B cell (primary cell): ENCODE measurements at places on chromosomes 3 and 15.

GRCh38 chr15:83585601-83586335 is 68.2 kb upstream of the ADAMTSL3 start:
- DNase-seq = no peak

- DNase-seq = no peak
These were observed 8.4 kb downstream of the KBTBD8 start for GRCh38 chr3:67006460-67006859.

GRCh38 chr3:46619845-46620778 is 7.8 kb downstream of the FAM240A start:
- no peak for DNase-seq

DNA sequence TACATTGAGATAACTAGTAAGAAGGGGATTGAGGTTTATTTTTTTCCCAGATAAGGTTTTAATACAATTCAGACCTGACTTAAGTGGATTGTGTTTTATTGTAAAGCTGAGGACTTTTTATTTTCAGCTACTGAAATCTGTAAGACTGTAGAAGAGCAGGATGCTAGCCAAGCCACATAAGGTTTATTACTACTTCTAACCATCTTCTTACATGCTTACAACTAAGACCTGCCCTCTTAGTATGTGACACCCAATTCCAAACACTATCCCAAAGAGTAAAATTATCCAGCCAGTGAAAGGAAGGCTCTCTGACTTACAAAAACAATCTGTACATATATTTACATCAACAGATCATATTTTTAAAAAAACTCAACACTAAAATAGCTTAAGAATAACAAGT is 564.5 kb upstream of the NAALADL2 start:
- no peak for DNase-seq

GRCh38 chr3:142445816-142446254 is 2.0 kb downstream of the XRN1 start:
- DNase-seq = peak; percentile 29

DNA sequence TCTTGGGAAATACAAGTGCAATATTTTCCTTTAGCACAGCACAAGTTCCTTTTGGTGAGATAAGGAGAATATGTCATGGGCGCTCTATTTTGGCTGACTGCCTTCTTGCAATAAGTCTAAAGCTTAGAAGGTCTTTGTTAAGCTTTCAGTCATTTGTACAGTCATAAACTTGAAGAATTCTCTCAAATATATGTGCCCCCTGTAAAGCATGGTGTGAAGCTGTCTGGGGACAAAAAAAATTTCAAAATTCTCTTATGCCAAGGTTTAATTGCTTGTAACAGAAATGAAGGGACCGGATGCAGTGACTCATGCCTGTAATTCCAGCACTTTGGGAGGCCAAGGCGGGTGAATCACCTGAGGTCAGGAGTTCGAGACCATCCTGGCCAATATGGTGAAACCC is 21.7 kb upstream of the ARID3B start:
- DNase-seq = no peak

- DNase-seq = no peak
These were observed 36.9 kb upstream of the HERC1 start for GRCh38 chr15:63870487-63871209.

- DNase-seq = no peak
These were observed 148.2 kb downstream of the FMN1 start for GRCh38 chr15:33046329-33046728.

- peak; percentile 47 for DNase-seq
These were observed 131.0 kb downstream of the RPLP1 start for GRCh38 chr15:69583626-69584025.

DNA sequence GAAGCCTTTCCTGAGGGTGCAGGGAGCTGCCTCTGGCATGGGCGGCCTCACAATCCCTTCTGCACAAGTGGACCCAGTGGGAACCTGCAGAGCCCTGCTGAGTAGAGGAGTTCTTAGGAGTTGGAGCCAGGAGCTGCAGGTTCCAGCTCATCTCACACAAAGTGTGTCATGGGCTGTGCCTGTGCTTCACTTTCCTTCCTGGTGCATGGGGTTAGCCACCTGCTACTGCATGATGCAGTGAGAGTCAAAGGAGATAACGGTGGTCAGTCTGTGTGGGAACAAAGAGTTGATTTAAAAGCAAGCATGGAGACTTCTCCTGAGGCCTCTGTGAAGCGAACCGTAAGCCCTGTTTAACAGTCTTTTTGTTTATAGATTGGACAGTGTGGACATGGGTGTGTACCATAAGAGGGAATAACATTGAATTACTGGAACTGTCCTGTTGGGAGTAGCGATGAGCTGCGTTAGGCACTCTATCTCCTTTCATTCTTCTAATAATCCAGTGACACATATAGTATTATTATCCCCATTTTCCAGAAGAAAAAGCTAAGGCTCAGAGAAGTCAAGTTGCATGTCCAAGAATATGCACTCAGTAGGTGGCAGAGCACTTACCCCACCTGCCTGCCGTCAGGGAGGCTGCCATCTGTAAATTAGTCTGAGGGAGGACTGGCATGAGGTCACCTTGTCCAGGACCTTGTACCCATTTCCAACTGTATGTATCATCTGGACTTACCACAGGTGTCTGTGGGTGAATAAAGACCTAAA is 68.7 kb upstream of the PRR23C start:
- no peak for DNase-seq

DNA sequence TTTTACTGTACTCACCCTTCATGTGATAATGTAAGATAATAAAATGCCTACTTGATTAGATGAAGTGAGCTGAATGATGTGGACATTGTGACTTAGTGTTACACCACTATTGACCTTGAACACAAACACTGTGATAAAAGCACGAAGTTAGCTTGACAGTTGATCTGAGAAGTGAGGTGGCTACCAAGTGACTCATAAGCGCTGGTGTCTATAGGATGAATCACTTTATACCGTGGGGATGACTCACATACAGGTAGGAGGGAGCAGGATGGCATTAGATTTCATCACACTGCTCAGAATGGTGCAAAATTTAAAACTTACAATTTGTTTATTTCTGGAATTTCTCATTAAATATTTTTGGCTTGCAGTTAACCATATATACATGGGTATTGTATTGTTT is 174.7 kb upstream of the CNTN3 start:
- no peak for DNase-seq

- no peak for DNase-seq
These were observed 307.1 kb upstream of the SEMA6D start for GRCh38 chr15:47410247-47410646.

- no peak for DNase-seq
These were observed 6.2 kb downstream of the MGA start for GRCh38 chr15:41666353-41666920.

DNA sequence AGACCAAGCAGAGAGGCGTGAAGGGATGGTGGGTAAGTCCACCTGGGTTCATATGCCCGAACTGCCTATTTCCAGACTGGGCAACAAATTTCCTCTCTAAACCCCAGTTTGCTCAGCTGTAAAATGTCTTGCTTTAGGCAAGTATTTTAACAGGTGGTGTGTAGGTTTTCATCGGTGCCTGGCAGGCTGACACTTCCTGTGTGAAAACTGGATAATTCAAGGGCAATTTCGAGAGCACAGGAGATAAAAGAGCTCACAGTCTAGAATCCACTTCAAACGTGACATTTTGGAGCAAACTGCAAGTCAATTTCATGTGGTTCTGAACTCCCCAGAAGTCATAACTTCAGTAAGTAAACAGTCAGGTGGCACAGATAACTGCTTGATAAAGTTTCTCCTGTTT is 112.2 kb downstream of the OXNAD1 start:
- peak; percentile 65 for DNase-seq

DNA sequence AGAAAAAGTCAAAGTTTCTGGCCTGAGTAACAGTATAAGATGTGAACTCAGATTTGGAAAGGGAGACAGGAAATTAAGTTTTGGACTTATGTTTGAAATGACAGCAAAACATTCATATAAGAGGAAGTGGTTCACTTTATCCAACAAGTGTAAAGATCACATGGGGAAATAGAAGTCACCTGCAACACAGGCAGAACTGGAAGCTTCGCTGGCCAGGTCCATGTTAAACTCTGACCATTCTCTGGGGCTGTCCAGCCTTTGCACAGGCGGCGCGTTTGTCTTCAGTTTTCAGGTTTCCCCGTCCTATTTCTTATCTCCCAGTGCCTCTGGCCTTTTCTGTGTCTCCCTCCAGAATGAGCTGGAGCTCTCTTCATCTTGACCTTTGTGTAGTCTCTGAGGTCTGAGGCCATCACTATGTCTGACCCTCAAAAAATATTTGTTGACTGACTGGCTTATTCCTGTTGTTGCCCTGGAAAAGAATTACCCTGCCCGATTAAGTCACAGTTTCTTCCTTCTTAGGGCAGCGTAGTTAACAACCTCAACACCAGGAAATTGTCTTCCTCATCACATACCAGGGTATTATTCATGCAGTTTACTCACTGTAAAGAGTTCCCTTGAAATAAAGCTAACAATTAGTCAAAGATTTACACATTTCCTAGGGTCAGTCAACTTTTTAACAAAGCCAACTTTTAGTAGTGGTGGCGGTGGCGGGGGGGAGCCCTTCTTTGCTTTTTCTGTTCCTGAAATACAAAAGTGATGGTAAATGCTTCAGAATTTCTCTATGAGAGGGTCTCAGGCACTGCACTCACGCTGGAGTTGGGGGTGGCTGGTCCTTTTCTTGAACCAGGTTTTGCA is 959 bp upstream of the RASA2 start:
- DNase-seq = peak; percentile 58

DNA sequence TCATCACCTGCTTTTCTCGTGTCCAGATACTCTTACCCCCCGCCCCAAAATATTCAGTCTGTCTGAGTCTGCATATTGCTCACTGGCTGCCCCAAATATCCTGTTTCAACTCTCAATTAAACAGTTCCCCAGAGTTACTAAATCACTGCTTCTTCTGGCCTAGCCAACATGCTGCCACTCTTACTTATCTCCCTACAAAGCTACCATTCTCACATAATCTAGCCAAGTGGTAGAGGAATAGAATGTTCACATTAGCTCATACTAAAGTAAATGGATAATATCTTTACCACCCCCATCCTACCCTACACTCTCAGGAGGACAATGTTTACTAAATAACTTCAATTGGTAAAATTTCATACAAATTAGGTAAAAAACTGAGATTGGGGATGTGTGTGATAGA is 77.8 kb downstream of the NR1I2 start:
- DNase-seq = no peak

DNA sequence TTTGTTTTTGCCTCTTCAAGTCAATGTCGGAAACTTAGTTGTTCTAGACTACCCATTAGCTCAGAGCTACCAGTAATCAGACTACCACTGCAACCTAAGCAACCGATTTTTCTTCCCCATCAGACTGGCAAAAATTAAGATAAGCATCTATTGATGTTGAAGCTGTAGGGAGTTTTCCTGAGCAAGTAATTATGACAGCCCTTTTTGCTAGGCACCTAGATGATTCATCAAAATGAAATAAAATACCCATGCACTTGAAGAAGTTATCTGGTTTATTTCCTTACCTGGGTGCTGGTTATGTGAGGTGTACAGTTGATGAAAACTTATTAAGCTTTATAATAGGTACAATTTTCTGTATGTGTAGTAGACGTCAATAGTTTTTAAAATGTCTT is 554 bp upstream of the COMMD4 start:
- DNase-seq = no peak

DNA sequence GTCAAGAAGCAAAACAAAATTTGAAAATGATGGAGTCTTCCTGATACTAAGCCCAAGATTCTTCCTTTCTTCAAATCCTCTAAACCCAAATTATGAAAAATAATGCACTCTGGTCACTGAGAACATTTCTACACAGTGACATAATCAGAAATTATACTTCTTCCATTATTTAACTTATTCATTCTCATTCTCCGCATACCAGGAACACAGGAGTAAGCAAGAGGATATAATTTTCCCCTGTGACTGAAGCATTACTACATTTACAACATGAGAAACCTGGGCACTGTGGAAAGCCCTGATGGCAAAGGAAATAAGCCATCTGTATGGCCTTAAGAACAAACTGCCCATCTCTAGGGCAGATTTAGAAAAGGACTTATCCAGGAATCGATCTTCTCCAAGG is 47.0 kb downstream of the EXD1 start:
- DNase-seq = no peak

DNA sequence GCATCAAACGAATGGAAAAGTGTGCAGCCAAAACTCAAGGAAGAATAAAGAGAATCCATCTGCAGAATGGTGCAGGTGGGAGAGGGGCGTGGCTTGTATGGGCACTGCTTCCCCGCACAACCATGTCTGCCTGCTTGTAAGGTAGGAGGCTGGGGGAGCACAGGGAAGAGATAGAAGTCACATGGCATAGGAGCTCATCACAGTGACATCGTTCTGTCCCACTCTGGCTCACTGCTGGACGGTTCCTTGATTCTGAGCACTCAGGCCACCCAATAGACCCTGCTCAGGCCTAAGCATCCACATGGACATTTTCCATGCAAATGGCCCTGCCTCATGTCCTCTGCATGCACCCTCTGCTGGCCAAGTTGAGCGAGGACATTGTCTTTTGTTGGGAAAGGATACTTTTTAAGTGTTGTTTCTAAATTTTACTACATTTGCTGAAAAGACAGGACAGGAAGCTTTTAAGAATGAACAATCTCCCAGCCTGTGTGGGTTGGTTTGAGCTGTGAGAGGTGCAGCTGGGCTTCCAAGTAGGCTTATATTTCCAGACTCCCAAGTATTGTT is 3.1 kb downstream of the MYLK start:
- no peak for DNase-seq

DNA sequence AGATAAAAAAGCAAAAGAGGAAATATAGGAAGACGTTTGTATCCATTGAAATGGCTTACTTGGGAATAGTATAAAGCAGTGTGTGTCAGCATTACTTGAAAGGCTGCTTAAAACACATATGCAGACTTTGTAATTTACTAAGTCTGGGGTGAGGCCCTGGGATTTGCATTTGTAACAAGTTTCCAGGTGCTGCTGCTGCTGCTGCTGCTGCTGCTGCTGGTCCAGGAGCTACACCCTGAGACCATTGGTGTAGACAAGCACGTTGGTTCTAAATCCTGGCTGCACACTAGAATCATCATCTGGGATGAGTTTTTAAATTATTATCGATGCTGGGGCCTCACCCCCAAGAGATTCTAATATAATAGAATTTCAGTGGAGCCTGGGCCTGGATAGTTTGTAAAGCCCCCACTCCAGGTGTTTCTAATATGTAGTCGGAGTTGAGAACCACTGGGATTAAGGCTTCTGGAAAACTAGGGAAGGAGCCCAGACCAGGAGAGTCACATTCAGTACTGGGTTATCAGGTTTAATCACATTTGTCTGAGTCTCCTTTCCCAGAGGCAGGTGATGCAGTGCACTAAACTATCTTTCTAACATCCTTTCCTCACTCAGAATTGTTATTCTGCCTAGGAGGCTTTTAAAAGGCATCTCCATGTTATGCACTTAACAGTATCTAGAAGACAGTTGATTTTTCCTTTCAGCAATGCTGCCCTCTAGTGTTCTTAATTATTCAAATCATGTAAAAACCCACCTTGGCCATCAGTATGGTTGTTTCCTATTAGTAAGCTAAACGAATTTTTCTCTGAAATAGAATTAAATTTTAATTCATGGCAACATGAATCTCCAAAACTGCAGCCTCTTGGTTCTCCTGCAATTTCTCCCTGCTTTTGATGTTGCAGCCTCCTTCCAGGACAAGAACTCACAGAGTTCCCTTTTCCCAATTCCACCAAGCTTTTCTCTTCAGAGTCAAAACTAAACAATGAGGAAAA is 45.4 kb downstream of the SSR3 start:
- DNase-seq = peak; percentile 66
